ENCODE measurements at places on chromosomes 11 and 22.

GRCh38 chr11:119155733-119156492 lies 7.1 kb downstream of the ABCG4 start:
- no peak for DNase-seq

GRCh38 chr11:76241243-76242000 lies 35.1 kb upstream of the WNT11 start:
- DNase-seq, result no peak

- DNase-seq, result no peak
These were observed 16.5 kb upstream of the DGKZ start for GRCh38 chr11:46330563-46331281.

- no peak for DNase-seq
These were observed 1571.2 kb upstream of the RAG2 start for GRCh38 chr11:38169286-38169685.

- no peak for DNase-seq
These were observed 34.3 kb upstream of the MPPED1 start for GRCh38 chr22:43377548-43377895.

- DNase-seq, result no peak
These were observed 50.8 kb upstream of the HORMAD2 start for GRCh38 chr22:30029512-30029911.

- DNase-seq, result peak; percentile 45
These were observed 1.7 kb downstream of the ZBTB16 start for GRCh38 chr11:114061048-114061680.

DNA sequence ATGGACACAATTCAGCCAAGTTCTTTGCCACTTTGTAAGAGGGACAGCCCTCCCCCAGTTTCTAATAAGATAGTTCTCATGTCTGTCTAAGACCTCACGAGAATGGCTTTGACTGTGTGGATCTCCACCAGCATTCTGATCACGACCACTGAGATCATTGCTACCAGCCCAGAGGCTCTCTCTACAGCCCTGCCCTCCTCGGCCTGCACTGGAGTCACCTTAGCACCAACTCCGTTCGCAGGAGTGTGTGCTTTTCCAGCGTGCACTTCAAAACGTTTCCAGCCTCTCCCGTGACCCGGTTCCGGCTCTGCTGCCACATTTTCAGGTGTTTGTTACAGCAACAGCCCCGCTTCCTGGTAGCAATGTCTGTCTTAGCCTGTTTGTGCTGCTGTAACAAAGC lies 26.2 kb downstream of the TSPAN32 start:
- no peak for DNase-seq
